ENCODE measurements at places on chromosomes 12 and 14.

DNA sequence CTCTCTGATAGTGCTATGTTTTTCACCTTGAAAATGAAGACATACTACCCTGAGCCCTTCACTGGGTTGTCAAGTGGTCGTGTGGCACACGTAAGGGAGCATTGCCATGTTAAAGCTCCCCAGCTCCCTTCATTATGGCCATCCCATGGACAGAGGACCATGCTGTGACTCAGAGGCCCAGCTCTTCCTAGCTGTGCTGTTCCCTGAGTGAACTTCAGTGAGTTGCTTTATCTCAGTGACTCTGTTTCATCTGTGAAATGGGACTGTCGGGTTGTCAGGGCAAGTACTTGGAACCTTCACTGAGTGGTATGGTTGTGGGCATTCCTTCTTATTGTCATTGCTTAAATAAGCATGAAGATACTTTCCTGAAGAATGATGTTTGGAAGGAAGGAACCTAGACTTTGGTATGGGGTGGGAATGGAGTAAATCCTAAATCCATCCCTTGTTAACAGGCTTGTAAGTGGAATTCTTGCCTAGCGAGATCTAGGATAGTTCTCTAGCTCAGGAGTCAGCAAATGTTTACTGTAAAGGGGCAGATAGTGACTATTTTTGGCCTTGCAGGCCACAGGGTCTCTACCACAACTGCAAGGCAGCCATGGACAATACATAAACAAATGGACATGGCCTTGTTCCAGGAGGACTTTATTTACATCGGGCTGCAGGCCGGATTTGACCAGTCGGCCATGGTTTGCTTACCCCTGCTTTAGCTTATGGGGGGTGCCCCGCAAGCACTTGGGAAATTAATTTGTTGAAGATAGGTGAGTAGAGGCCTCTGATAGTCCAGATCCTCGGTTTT lies 283.5 kb downstream of the ZFP36L1 start:
- DNase-seq = no peak

GRCh38 chr12:12461923-12462315 lies 100.7 kb downstream of the DUSP16 start:
- DNase-seq = no peak

DNA sequence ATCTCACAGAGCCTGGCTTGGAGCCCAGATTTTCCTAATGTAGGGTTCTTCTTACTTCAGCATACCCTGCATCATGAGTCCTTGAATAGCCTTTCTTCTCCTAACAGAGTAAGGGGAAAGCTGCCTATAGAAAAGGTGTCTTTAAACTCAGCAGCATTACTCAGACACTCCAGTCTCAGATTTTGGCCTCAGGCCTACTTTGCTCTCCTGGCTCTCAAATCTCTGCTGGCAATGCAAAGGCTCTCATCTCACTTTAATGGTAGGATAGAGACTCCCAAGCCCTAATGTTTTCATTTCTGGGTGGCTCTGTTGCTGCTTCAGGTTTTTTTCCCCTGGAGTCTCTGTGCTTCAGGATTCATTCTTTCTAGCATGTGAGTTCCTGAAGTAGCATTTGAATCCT lies 9.1 kb upstream of the NKX2-8 start:
- DNase-seq = no peak

DNA sequence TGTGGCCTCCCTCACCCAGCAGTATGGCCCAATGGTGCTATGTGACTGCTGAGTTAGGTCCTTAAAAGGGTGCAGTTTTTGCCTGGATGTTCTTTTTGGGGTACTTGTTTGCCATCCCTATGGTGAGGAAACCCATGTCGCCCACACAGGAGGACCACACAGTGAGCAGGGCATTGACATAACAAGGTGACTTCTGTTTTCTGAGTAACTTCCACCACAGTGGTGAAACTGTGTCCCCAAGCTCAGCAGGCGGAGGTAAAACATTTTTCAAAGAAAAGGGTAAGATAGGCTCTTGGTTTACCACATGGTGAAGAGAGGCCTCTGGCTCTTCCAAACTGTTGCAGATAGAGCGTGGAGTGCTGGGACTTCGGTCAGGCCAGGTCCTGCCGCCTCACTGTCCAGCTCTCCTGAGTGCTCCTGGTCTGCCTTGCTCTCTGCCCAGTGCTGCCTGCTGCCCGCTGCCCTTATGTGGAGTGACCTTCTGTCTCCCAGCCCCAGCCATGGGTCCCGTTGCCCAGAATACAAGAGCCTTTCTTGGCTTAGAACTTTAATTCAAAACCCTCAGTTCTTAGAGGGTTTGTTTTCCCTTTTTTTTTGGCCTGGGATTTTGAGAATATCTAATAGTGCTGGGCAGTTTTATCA lies 54.0 kb downstream of the TRAF3 start:
- DNase-seq = no peak

DNA sequence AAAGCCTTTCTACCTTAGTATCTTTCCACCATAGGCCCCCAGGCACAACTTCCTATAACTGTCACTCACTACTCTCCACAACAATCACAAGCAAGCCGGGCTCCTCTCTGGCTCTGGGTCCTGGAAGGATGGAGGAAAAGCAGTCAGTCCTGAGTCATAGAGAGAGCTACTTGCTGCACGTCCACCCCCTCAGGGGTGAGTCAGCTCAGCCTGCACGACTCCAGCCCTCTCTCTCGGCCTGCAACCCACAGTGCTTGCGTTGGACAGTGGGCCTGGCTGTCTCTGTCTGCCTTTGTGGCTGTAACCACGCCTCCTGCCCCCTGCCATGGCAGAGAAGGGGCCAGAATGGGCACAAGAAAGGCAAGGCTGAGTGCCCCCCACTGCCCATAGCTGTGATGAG lies 154.1 kb upstream of the FKBP4 start:
- peak; percentile 84 for DNase-seq

DNA sequence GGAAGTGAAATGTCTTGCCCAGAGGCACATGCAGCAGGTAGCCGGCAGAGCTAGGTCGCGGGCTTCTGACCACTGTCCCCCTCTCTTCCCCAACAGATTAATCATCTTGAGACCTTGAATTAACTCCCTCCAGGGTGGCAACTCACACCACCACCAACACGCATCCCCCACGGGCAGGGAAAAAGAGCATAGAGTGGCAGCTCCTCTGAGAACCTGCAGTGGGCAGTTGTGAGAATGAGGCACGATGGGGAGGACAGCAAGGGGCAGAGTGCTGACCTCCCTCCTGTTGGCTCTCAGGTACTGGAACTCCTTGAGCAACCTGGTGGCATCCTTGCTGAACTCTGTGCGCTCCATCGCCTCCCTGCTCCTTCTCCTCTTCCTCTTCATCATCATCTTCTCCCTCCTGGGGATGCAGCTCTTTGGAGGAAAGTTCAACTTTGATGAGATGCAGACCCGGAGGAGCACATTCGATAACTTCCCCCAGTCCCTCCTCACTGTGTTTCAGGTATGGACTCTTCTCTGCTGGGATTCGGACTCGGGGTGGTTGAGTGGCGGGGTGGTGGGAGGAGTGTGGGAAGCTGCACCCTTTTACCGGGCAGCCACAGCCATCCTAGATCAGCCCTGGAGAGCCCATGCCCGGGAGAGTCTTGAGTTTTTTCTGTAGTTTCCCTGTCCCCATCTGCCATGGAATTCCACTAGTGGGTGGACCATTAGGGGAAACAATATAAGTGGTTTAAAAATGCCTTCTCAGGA lies 213.3 kb upstream of the FKBP4 start:
- no peak for DNase-seq

DNA sequence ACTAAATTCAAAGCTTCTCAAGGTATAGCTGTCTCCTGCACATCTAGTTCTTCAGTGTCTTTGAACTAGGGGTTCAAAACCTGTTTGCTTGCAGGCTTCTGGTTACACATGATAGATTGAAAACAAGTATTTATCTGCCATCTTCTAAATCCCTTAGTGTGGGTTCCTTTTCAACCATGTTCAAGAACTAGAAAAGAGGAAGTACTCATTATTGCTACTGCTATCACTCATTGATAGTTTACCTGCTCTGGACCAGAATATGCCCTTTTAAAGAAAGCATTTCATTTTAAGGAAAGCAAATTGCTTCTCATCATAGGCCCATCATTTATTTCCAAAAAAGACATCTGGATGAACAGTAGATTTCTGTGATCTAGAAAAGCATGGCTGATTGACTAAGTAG lies 37.1 kb upstream of the VSX2 start:
- no peak for DNase-seq

DNA sequence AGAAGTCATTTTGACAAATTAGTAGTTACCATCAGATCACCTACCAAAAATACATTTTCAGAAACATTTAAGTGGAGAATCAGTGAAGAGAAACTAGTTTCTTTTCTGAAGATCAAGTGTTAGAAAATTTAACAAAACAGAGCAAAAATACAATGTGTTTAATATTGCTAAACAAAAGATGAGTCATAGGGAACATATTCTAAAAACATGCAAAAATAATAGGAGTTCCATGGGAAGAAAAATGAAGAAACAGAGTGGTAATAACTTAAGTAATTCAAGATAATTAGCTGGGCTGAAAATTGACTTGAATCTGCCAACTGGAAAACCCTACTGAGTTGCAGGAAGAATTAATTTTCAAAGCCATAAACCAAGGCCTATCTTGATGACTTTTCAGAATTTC lies 111.5 kb upstream of the KITLG start:
- no peak for DNase-seq

DNA sequence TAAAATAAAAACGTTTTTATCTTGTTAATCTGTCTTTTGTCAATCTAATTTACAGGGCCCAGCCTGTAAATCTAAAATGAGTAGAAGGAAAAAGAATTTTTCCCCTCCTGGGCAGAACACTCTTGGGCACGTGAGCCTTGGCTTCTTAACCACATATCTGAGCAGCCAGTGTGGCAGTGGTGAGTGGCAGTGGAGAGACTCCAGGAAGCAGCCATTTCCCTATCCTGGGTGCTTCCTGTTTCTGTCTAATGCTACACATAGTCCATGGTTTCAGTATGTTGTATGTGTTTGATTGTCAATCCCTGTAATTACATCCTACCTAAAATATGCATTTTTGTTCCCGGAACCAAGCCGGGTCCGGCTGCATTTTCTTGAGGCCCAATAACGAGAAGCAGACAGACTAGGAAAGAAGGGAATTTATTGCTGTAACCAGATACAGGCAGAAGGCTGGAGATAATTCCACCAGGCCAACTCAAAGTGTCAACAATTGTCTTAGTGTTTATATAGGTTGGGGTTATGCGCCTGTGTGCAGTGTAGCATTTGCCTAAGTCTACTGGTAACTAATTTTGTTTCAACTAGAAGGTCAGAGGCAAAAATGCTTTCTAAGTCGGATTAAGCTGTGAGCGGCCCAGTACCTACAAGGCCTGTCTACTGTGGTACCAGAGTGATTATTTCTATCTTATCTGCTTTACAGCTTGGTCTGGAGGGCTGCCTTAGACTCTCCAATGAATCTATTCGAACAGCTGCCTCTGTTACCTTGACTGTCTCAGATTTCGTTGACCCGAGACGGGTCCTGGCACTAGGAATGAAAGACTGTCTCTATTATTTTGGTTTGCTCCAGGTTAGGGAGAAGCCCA lies 82.4 kb upstream of the RESF1 start:
- no peak for DNase-seq

DNA sequence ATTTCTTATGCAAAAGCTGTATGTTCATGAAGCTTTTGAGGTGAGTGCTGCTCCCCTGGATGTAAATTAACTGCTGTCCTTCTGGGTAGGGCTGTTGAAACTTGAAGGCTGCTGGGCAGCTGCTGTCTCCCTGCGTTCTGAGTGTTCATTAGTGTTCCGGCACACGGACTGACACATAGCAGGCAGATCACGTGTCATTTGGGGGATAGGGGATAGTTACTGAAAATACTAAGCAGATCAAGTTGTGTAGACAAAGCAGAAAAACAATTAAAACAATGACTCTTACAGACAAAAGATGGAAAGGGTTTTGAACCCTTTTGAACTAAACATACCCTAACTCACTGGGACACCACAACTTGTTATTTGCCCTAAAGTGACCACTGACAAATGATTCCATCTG lies 82.5 kb downstream of the PRICKLE1 start:
- DNase-seq = no peak

- no peak for DNase-seq
Observed at GRCh38 chr12:131101703-131102492, 148.2 kb downstream of the ADGRD1 start.

- DNase-seq = no peak
Observed at GRCh38 chr12:66103016-66103913, 27.3 kb downstream of the LLPH start.

Data from astrocyte of the cerebellum (primary cell).